MCF 10A (cell line): ENCODE measurements at places on chromosomes 1 and 21.

DNA sequence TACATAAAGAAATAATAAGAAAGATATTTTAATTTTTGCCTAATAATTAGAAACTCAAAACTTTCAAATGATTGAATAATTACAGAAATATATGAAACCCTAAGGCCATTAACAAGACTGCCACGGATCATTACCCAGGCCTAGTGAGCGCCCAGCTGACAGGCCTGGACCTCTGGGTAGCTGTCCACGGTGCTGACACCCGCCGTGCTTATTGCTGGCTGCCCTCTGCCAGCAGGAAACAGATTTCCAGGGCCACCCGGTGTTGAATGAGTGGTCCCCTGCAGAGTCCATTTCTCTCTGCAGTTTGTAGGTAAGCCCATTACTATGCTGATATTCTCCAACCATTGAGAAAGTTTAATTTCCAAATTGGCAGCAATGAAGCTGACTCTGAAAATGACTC is 254.4 kb upstream of the GJB5 start:
- peak; percentile 16 for DNase-seq

DNA sequence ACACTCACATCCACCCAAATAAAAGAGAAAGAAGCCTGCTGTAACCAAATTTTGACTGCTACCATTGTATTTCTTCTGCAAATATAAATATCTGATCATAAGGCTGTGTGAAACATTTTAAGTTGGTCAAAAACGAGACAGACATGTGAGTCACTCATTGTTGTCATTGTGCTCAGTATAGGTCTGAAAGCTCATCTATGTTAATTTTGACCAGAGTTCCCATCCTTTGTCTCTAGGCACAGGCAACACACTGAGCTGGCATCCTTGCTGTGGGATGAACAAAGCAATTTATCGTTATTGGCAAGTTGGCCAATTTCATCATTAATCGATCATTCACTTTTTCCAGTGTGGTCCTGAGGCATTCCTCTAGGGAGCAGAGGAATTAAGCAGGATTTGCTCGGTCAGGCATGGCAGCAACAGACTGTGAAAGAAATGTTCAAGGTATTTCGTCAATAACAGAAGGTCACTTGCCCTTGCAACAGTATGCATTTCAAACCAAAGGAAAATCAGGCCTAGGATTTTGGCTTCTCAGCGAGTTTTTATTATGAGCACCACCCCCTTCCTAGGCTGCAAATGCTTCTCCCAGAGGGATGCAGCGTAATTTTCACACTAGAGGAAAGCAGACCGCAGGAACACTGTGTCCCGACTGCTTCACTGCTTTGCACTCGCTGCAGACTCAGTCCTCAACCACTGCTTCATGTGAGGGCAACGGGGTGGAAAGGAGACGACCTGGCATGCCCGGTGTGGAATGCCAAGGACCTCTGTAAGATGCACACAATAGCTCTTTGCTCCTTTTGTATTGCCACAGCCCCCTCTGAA is 87.9 kb upstream of the SMYD2 start:
- DNase-seq, result no peak

DNA sequence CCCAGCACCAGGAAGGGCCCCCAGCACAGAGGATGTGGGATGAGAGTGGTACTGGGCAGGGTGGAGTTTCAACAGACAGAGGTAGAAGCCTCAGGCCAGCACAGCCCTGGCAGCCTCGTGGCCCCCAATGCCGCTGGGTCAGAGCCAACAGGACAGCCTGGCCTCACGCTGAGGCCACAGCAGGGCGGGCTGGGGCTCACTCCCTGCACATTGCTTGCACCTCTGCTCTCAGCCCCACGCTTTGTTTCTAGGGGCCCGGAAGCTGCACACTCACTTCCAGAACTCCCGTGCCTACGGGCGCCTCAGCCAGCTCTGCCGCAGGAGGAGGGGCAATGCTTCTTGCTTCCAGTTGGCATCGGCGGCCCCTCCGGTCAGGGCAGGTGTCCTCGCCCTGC is 72.9 kb downstream of the SIK1 start:
- no peak for DNase-seq

DNA sequence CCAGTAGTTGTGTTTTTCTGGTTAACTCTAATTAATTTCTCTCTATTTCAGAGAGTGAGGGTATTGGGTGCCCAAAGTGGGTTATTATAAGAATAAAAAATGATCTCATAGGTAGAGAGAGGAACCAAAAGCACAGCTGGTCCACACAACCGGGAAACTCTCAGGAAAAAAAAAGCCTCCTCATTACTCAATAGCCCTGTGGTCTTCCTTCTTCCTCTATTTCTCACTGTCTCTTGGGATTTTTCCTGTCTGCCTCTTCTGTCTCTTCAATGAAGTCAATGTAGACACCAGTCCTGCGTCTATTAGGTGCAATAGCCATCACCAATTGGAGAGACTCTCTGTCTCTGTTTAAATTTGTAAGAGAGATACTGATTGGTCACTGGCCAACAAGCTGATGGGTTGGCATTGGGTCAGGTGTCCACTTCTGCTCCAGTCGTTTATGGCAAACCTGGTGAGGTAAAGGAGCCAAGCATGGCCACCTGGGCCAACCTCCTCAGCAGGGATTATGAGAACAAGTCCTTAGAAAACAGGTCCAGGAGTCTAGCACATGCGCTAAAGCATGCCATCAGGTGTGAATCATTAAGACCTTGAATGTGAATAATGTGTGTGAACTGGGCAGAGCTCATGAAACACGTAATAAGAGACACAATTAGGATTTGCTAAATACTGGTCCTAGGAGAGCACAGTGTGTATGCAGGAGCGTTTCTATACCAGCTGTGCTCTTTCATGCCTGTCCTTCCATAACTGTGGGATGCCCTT is 443.0 kb upstream of the RUNX1 start:
- DNase-seq, result no peak

- DNase-seq, result no peak
Observed at GRCh38 chr1:8013800-8014199, 12.3 kb downstream of the ERRFI1 start.
